ENCODE measurements at places on chromosomes 12 and 14.

- no peak for DNase-seq
Measured at GRCh38 chr14:46401066-46401465, 250.5 kb downstream of the RPL10L start.

DNA sequence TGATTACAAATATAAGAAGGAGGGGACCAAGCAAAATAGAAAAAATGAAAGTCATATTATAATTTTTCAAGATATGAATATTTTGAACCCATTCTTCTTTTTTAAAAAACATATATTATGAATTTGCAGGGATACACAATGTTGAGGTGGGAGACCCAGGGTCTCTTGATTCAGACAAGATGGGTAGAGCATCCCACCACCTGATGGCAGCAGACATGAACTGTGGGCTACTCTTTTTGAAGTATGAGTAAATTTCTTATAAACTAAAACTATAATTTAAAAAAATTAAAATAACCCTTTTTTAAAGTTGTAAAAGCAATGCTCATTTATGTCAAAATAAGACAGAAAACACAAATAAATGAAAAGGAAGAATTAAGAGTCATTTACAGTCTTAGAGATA lies 202.7 kb upstream of the PRICKLE1 start:
- DNase-seq: no peak

DNA sequence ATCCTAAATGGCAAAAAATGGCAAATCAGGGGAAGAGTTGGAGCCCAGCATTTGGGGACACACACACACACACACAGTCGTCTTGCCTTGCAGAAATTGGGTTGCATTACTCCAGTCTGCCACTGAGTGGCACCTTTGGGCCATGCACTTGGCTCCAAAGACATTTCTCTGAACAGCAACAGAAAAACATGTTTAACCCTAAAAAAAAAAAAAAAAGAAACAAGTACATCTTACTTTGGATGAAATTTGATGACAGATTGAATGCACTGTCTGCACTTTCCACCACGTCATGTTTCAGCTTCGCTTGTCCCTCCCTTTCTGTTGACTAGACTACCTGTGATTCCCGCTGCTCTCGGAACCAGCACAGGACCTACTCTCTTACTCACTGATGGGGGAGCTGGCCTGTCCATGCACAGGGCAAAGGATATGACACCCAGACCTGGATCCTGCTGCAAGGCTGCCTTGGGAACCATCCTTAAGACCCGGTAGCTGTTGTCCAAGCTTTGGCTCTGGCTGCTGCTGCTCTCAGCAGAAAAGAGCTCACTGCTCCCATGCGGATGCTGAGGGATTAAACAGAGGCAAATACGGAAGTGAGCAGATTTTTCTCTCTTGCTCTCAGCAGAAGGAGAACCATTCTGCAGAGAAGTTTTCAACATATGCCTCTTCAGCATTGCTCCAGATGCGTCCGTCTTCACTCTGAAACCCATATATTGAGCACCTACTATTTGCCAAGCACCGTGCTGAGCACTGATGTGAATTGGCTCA lies 376.8 kb downstream of the DPF3 start:
- peak; percentile 70 for DNase-seq

- no peak for DNase-seq
Measured at GRCh38 chr12:77953528-77954205, 123.0 kb downstream of the NAV3 start.

DNA sequence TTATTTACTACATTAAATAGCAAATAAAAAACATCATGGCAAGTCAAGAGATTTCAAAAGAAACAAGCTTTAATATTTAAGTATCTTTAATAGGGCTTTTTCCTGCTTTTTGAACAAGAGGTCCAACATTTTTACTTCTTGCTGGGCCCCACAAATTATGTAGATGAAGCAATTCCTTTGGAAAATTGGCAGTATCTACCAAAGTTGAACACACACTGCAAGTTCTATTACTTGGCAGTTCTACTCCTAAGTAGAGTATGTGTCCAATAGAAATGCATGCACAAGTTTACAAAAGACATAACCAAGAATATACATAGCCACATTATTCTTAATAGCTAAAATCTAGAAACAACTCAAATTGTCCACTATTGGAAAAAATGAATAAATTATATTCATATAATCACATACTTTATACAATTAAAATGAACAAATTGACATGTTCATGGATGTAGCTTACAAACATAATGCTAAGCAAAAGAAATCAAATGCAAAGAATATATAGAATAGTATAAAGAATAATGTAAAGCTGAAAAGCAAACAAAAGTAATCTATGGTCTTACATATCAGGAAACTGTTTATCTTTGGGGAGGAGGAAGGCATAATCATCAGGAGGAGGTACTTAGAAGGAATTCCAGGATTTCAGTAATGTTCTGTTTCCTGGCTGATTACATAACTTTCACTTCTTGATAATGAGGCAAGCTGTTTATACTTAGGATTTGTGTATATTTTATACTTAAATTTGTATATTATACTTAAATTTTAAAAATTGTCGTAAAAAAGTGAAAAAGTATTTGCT lies 6.5 kb upstream of the TMBIM4 start:
- DNase-seq: no peak

- DNase-seq: no peak
Measured at GRCh38 chr12:31804185-31804504, 75.3 kb upstream of the AMN1 start.

- DNase-seq: no peak
Measured at GRCh38 chr12:31249356-31249755, 76.6 kb downstream of the SINHCAF start.

DNA sequence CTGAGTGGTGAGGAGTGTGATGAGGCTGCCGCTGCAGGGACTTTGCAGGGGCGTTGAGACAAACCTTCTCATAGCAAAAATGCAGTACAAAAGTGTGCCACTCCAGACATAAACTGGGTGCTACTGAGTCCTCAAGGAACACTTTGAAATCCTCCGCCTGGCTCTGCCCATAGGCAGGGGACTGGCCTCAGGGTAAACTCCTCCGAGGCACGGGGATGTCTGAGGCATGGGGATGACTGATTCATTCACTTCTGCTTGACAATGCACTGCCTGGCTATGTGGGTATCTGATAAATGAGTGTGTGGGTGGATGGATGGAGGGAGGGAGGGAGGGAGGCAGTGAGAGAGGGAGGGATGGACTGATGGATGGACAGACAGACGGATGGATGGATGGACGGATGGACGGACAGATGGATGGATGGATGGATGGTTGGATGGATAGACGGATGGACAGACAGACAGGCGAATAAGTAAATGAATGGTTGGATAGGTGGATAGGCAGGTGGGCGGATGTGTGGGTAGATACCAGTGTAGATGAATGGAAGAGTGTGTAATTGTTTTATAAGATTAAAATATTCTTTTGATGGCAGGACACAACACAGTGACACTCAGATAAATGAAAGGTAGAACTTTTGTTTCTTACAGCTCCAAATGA lies 2.1 kb upstream of the BDKRB2 start:
- DNase-seq: no peak

GRCh38 chr14:101733211-101733610 lies 28.3 kb upstream of the PPP2R5C start:
- no peak for DNase-seq

DNA sequence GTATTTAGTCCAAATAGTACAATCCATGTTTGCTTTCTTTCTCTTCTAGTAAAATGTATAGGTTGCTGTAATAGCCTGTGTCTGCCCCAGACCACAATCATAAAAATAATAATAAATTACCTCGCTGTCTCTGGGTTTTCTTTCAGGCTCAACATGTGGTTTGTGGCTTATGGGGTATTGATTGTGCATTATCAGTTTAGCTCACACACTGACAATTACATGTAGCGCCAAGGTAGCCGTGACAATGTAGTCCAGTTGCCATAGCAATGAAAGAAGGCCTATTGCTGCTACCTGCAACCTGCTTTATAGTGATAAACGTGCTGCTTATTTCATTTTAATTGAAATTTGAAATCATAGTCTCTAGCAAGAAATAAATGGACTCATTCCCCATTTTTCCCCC lies 1009.8 kb downstream of the NRXN3 start:
- DNase-seq: no peak

- DNase-seq: no peak
Measured at GRCh38 chr14:88749139-88749538, 43.6 kb downstream of the EML5 start.

GRCh38 chr14:76654573-76655108 lies 106.6 kb upstream of the VASH1 start:
- DNase-seq: no peak

DNA sequence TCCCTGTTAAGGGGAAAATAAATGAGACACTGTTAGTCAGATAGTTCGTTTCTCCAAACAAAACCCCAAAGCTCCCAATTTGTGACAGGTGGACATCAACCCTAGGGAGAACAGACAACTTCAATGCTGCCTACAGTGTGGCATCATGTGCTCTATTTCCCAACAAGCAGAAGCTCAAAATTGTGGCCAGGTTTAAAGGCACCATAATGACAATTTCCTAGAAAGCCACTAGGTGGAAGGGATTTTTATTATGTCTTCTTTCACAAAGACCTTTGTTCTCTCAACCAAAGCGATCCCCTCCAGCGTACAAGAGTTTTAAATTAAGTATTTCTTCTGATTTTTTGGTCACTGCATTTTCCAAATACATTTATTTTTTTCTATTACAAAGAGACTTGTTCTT lies 88.0 kb upstream of the MBIP start:
- DNase-seq: no peak

DNA sequence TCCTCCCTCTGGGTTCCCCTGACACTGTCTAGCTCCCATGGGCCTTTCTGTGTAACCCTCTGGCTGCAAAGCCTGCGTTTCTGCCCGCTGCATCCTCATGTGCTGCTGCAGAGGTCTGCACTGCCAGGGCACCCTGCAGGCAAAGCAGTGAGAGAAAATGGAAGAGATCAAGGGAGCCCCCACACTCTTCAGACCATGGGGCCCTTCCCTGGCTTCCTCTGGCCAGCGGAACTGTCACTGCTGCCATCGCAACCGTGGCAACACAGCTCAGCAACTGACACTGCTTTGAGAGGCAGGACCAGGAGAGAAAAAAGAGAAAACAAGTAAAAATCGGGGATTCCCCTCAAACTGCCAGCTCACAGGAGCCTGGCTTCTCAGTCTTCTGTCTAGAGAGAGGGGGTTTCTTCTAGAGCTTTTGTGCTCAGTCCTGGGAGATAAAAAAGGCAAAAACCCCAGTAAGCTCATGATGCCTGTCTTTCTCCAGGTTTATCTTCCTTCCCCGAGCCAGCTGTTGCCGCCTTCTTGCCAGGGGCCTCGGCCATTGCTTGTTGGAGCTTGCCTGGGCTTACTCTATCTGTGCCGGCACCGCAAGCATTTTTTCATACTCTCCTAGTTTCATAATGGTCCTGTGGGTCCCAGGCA lies 38.9 kb downstream of the C14orf132 start:
- no peak for DNase-seq

- no peak for DNase-seq
Measured at GRCh38 chr12:26360062-26360461, 164.7 kb downstream of the SSPN start.

- no peak for DNase-seq
Measured at GRCh38 chr12:97275256-97275655, 187.3 kb upstream of the RMST start.

All from AG20443 (cell line).